ENCODE measurements at places on chromosomes 3 and 15.

DNA sequence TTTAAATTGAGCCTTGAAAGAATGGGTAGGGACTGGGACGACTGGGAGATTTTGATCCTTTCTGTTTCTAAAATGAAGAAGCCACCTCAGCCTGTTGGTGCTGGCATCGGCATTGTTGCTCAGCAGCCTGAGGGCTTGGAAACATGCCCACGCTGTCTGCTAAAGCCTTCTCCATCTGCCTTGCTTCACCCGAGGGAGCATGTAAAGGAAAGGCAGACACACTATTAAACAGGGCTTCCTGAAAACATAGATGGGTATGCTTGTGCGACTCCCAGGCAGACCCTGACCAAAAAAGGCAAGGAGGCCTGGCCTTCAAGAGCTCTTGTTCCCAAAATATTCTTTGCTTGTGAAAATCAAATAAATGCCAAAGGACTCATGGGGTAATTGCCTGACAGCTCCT is 84.2 kb upstream of the SLC4A7 start:
- DNase-seq = no peak

DNA sequence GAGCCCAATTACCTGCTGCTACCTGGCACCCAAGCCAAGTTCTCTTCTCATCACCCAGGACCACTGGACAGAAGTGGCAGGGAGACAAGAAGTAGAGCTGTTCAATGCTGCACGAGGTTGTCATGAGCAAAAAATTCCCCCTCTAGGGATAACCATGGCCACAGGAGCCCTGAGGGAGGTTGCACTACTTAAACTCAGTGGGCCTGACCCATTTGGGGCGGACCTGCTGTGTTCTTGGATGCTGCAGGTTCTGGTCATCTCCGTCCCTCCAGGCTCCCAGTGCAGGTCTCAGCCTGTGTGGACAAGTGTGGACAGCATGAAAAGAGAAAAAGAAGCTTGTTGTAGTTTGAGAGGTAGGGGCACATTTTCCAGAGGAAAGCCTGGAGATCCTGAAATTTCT is 26.1 kb upstream of the MANF start:
- no peak for DNase-seq

DNA sequence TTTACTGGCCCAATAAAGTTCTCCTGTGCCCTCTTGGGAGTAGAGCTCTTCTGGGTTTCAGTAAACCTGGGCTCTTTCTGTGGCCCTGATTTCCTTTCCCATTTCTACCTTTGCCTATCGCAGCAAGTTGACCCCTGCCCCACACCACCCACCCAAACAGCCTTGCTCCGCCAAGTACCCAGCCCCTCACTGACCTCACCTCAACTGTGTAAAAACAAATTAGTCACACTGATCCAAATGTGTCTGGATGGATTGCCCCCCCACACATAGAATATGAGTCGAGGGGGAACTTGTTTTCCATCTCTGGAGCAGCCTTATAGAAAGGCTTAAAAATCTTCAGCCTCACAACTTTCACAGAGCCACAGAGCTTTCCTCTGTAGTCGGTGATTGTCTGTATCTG is 28.6 kb upstream of the VEPH1 start:
- no peak for DNase-seq

DNA sequence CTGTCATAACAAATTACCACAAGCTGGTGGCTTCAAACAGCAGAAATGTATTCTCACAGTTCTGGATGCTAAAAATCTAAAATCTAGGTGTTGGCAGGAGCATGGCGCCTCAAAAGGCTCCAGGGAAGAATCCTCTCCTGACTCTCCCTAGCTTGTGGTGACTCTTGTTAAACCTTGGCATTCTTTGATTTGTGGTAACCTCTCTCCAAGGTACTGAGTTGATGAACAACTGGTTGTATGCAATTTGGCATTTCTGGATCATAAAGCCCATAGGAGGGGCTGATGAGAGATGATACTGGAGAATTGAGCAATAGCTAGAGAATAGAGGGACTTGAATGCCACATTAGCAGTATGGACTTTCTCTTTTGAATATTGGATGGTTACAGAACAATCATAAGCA is 821.8 kb downstream of the TBL1XR1 start:
- DNase-seq = no peak

- no peak for DNase-seq
Measured at GRCh38 chr3:127730171-127730570, 57.4 kb downstream of the ABTB1 start.

DNA sequence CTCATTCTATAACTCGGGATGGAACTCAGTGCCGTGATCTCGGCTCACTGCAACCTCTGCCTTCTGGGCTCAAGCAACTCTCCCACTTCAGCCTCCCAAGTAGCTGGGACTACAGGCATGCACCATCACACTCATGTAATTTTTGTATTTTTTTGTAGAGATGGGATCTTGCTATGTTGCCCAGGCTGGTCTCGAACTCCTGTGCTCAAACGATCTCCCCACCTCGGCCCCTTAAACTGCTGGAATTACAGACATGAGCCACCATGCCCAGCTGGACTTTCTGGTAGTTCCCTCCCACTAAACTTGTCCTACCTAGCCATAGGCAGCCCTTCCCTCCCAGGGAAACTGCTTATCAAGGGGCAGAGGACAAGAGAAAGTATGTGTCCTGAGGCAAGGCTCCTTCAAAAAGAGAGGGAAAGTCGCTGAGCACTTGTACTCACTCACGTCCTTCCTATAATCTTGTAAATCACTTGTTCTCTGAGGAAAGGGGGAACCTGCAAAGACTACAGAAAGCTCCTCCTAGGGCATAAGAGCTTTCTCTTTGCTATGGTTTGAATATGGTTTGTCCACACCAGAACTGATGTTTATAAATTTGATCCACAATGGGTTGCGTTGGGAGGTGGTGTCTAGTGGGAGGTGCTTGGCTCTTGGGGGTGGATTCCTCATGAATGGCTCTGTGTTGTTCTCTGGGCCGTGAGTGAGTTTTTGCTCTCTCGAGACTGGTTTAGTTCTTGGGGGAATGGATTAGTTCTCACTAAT is 13.6 kb upstream of the TBL1XR1 start:
- DNase-seq = peak; percentile 37

GRCh38 chr15:58469432-58470353 is 37.9 kb downstream of the LIPC start:
- peak; percentile 86 for DNase-seq

DNA sequence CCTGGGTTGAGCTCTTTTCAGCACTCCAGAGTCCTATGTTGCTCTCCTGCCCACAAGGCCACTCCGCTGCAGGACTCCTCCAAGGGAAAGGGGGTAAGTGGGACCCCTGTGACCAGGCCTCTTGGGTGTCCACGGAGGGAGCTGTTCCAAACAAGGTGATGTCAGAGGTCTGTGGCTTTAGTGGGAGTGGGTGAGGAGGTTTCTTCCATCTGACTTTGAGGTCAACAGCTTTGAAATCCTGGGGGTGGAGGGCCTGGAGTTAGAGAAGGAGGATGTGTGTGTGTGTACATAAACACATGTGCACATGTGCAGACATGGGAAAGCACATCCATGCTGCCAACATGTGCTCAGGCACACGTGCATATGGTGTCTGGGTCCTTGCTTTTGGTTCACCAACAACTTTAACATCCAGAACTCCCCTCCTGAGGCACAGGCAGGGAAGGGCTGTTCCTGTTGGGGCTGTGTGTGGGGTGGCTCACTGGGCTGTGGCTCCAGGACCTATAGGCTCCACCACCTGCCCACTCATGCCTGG is 51.4 kb upstream of the TMEM115 start:
- DNase-seq = no peak
